Stimulated activated CD4-positive, alpha-beta T cell treated with anti-CD3 and anti-CD28 coated beads, Interleukin-1b, Interleukin-23, amount 100 ng/mL, for 1 hour (primary cell): ENCODE measurements at places on chromosomes 7 and 10.

- DNase-seq: no peak
Observed at GRCh38 chr10:59037018-59037389, 139.4 kb upstream of the PHYHIPL start.

DNA sequence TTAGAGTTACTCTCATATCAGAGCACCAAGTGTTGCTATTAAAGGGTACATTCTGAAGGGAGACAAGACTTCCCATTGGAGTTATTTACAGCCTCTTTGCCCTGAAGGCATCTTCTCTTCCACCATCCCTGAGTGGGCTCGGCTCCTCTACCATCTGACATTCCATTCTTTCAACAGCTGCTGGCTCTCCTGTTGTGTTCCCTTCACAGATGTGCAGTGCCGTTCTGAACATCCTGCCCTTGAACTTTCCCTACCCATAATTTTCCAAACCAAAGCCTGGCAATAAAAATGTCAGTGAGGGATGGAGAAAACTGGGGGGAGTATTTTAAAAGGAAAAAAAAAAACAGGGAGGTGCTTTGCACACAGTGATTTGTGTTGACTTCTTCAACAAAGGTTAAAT is 392.9 kb downstream of the KCNMA1 start:
- no peak for DNase-seq

DNA sequence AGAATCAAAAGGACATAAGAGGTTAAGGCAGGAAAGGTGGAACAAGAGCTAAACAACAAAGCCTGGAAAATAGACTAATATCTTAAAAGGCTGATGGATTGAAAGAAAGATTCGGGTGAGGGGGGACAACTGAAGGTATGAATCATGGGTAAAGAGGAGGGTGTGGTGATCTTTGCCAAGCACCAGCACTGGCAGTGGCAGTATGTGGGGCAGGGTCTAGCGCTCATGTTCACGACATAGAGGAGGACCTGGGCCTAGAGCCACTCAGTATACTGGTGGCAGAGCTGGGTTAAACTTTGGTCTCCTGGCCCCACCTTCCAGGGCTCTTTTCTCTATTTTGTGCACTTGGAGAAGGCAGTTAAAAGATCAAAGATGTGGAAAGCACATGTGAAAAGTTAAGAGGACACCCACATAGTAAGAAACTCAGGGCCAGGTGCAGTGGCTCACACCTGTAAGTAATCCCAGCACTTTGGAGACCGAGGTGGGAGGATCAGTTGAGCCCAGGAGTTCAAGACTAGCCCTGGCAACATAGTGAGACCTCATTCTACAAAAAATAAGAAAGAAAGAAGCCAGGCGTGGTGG is 40.5 kb upstream of the MMD2 start:
- no peak for DNase-seq

DNA sequence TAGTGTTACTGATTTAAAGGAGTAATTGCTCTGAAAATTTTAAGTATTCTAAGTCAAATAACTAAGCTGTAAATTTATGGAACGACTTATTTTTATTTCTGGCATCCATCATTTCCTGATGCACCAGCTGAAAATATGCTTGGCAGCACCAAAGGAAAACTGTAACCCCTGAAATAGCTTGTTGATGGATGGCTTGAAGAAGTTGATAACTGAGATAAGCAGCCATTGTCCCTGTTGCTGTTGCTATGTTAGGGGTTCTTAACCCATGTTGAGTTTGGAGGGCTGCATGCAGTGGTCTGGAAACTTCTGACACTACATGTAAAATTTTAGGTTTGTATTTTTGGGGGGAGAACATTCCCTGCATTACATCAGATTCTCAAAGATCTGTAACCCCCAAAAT is 30.6 kb downstream of the RPA3 start:
- no peak for DNase-seq

DNA sequence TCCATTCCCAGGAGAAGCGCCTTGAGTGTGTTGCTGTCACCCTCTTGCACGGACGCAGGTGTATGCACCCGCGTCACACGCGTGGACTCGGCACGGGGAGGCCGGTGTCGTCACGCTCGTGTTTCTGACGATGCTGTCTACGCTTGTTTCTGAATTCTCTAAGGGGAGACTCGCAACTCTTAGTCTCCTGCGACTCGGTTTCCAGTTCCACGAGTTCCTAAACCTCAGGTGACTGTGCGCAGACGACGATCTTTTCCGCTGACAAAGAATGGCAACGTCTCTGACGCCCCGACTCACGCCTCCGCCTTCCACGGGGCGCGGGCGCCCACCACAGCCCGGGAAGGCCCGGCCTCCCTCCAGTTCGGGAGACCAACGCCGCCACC is 579 bp downstream of the IDI1 start:
- no peak for DNase-seq

- DNase-seq: no peak
Observed at GRCh38 chr7:90951229-90951628, 313.0 kb upstream of the FZD1 start.

- DNase-seq: no peak
Observed at GRCh38 chr7:43569424-43569823, 13.5 kb upstream of the STK17A start.

GRCh38 chr7:158409120-158409519 is 178.5 kb downstream of the PTPRN2 start:
- DNase-seq: no peak

GRCh38 chr10:126787201-126787600 is 116.7 kb upstream of the C10orf90 start:
- no peak for DNase-seq

DNA sequence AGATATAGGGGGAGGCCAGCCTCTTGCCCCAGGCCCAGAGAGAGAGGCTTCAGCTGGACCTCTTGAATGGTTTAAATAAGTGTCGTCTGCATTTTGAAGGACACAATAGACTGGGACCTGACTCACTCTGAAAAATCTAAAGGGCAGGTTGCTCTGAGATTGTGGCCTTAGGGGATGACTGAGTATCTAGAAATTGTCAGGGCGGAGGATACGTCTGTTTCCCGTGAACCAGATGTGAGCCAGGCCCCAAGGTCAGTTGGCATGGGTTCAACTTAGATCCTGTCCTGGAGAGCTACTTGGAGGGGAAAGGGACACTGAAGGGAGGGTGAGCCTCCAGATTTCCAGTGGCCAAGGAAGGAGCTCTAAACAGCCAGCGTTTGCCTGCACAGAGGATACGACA is 110.2 kb downstream of the CHN2 start:
- no peak for DNase-seq

DNA sequence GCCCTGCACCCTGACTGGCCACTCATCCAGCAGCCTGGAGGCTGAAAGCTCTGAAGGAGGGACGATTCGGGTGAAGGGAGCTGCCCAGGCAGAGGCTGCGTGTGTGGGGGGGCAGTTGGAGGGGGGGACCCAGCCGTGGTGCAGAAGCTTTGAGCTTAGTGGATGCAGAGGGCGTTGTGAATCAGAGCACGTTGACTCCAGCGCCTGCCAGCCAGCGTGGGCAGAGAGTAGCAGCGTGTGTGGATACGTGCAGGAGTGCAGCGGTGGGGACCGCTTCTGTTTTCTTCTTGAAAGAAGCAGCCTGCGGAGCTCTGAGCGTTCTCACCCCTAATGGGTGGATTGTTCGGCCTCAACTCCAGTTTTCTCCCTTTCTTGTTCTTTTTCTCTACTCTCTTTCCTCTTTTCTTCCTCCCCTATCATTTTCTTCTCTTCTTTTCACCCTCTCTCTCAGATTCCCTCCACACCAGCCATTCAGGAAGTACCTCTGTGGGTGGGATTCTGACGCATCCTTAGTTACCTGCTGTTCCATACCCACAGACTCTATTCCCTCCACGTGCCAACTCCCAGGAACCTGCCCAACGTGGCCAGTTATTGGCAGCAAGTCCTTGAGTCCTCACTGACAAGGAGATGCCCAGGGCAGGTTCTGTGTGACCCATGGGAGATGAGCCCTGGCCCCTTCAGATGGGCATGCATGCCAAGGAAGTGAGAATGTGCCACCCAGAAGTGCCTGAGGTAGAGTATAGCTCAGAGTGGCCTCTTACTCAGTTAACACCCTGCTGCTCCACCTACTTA is 47.4 kb downstream of the SORCS3 start:
- DNase-seq: no peak

GRCh38 chr10:102146971-102147428 is 5.2 kb upstream of the NOLC1 start:
- no peak for DNase-seq
